ENCODE measurements at places on chromosomes 16 and 17.

DNA sequence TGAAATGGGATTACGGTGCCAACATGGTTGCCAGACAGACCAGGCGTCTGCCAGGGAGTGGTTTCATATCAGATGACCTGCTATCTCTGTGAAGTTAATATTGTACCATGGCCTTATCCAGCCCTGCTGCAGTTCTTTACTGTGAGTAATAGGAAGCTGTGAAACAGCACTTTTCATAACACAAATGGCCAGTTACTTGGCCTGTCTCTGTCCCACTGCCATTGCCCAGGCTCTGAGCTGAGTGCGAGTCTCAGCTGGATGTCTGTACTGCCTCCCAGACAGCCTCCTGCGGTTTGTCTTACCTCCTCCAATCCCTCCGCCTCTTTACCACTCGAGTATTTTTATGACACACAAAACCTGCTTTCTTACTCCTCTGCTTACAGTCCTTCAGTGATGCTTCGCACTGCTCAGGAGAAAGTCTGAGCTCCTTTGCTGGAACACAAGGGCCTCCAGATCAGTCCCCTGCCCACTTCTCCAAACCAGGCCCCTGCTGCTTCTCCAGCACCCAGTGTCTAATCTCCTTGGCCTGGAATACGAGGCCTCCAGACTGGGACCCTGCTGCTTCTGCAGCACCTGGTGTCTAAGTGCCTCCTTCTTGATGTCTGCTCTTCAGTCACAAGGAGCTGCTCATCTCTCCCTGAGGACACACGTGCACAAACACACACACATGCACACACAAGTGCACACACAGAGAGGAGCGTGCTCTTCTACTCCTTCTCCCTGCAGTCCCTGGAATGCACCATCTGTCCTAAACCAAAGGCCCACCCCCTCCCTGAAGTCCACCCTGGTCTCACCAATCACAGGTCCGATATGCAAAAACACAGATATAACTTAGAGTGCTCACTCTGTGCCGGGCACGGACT lies 17.1 kb upstream of the RHOT1 start:
- DNase-seq = no peak

GRCh38 chr16:58494981-58495520 lies 4.9 kb upstream of the NDRG4 start:
- peak; percentile 82 for DNase-seq

GRCh38 chr17:37859451-37859850 lies 64.8 kb upstream of the TBC1D3K start:
- DNase-seq = no peak

DNA sequence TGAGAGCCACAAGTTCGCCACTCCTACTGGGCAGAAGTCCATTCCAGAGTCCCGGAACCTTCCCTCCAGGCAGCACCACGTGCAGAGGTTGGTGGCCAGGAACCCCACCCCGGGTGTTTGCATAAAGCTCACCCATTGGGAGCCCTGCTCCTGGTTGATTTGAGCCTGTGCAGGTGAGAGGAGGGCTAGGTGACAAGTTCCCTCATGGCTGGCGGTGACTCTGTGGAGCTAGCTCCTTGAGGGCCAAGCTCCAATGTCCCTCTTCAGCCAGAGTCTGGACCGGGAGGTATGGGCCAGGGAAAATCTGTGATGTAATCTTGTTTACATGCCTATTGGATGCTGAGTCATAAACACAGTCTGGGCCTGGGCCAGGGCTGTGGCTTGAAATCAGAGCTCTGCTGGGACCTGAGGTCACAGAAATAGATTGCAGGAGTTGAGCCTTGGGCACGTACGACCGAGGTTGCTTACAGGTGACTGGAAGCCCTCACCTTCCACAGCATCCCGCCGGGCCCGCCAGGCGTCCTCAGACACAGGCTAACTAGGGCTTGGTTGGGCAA lies 118.9 kb downstream of the AATF start:
- DNase-seq = no peak

DNA sequence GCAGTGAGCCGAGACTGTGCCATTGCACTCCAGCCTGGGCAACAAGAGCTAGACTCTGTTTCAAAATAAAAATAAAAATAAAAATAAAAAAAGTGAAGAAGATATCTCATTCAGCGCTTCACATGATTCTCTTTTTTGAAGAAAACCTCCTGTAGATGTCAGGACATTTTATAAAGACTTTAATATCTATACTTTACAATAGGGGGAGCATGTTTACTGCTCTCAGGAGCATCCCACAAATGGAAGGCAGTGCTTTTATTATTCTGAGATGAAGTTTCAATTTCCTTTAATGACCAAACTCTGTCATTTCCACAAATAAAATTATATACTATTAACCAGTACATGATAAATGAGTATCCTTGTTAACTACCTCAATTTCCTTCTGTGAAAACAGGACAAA lies 118.7 kb upstream of the MYOCD start:
- DNase-seq = no peak

DNA sequence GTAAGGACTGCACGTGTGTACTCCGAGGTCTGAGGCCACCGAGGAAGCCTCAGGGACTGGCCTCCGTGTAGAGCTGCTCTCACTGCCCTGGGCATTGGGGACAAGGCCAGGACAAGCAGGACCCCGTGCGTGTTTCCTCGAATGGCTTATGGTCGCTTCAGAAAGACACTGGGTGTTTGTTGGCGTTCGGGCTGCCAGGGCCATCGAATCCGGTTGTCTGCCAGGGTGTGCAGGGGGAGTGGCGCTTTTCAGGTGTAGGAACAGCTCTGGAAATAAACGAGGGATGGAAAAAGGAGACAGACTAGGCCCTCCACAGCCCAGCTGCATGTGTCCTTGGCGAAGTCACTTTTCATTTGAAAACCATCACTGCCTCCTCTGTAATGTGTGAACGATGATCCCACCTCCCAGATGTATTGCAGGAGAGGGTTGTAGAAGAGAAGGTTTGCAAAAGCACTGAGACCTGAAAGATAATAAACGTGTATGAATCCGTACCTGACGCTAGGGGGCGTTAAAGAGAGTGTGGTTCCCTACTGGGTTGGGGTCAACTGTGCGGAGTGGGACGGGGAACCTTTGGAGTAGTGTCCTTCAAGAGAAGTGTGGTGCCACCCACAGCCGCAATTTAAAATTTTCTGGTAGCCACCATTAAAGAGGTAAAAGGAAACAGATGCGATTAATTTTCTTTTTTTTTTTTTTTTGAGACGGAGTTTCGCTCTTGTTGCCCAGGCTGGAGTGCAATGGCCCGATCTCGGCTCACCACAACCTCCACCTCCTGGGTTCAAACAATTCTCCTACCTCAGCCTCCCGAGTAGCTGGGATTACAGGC lies 2.1 kb upstream of the ZSCAN10 start:
- no peak for DNase-seq

DNA sequence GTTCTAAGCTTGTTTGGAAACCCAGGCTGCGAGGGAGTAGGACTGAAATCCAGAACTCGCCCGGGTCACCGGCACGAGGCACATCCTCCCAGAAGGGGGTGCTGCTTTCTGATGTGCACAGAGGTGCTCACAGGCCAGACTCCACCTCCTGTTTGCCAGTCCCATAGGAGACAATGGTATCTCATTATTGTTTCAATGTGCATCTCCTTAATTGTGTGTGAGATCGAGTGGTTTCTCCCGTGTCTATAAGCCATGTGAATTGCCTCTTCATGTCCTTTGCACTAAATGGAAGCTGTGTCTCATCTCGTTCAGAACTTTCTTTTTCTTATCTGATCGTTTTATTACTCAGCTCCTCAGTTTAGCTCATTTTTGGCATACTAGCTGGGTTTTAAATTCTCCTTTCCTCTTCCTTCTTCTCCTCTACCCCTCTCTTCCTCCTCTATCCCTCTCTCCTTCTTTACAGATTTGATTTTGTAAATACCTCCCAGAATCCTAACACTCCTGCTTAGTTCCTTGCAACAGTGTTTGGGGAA lies 32.1 kb upstream of the PRKCB start:
- DNase-seq = peak; percentile 29

GRCh38 chr16:50640391-50640790 lies 40.7 kb downstream of the SNX20 start:
- DNase-seq = no peak

GRCh38 chr17:75417054-75417580 lies 11.6 kb upstream of the GRB2 start:
- no peak for DNase-seq

GRCh38 chr16:25256695-25257469 lies 763 bp downstream of the ZKSCAN2 start:
- DNase-seq = no peak

- no peak for DNase-seq
Observed at GRCh38 chr17:4950746-4951204, at the start of gene ENO3. ENO3 (plus strand) TSS chr17:4951119; CDS start chr17:4951830, 711 bp downstream.

DNA sequence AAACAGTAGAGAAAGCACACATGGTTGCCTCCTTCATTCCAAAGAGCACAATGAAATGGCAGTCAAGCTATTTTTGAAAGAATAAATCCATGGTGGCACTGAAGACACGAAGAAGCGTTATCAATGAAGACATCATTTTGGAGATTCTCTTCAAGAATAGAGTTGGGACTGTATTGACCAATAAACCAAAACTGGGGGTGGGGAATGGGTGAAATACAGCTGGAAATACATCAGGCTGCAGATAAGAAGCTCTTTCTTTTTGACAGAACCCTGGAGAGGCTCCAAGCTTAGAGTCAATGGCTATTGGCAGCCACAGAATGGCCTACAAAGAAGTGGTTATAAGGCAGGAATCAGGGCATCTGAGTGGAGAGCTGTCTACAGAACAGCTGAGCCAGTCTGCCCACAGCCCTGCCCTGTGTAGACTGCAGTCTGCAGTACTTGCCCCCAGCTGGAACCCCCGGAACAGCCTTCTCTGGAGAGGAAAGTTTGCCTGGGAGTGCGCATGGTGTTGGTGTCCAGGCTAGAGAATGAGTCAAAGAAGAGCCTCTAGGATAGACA lies 100.4 kb downstream of the STX8 start:
- DNase-seq = peak; percentile 80

DNA sequence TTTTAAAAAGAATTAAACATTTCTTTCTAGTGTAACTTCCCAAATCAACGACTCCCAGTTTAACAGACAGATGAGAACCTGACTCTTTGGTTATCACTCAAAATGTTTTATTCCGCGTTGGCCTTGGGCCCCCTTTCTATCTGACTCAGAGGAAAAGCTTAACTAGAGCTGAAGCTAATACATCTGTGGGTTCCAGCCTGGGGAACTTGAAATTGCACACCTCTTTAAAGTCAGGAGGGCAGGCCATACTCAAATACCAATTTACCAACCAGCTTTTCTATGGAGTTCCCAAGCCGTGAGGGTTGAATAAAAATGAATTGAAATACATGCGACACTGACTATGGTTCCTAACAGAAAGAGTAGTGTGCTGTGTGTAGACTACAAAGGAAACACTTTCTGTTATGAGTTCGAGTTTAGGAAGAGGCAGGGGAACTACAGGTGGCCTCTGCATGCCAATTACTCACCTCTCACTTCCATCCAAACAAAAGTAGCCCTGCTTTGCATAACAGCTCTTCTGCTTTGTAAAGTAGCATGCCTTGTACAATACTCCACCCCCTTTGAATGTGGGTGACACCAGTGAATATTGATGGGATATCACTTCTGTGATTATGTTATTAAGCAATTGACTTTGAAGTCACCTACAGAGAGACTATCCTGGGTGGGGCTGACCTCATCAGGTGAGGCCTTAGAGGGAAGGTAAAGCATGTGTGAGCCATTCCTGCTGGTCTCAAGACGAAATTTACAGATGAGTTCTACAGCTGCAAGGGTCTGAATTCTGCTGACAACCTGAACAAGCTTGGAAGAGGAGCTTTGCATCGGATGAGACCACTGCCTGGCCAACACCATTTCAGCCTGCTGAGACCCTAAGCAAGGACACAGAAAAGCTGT lies 92.1 kb downstream of the WDR59 start:
- DNase-seq = no peak

DNA sequence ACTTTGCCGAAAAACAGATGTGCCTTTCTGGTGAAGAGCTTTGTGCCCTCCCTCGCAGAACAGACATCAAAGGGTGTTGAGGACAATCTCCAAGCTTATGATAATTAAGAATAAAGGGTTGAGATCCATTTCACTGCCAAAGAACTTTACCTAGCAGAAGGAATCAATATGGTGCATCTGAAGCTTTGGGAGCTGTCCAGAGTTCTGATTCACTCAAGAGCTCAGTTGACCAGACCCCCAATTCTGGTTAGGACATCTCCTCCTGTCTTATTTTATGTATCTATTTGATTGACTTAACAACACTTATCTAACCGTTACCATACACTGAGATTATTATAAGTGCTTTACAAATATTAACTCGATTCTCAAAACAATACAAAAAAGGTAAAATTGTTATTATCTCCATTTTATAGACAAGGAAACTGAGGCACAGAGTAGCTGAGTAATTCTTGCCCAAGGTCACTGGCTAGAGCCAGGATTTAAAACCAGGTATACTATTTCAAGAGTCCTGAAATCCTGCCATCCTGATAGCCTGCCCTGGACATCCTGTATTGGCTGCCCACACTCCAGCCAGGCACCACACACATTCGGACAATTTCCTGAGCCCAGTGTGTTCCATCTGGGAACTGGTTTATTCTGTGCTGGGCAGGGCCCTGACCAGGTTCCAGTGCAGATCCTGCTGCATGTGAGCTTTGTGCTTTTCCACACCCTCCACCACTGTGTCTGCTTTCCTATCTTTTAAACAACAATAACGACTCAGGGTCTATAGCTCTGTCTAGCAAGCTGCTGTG lies 29.8 kb downstream of the PITPNM3 start:
- DNase-seq = no peak

GRCh38 chr17:70336411-70336810 lies 167.1 kb downstream of the KCNJ2 start:
- no peak for DNase-seq

- no peak for DNase-seq
Observed at GRCh38 chr17:34581446-34582184, 2.2 kb downstream of the TMEM132E start.

- no peak for DNase-seq
Observed at GRCh38 chr16:71885261-71885650, 1.3 kb upstream of the ZNF821 start.

All from caudate nucleus (tissue), 63 donors.